ENCODE measurements at places on chromosomes 6 and 20.

DNA sequence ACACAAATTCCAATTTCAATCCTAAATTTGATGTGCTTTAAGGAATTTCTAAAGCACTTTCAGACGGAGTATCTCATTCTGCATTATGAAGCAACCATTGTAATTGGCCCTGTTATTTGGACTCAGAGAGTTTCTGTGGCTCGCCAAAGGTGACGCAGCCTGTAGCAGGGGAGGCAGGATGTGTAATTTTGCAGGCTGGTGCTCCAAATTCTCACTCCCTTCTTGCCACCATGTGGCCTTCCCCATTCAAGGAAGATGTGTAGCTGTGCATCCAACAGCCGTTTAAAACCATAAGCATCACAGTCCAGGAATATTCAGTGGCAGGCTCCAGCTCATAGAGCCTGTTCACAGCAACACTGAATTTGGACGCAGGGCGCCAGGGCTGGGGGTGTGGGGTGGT, 45.8 kb downstream of the AGPAT4 start:
- no peak for DNase-seq

GRCh38 chr6:117389227-117390057, 36.3 kb downstream of the ROS1 start:
- no peak for DNase-seq

GRCh38 chr6:90356012-90356421, 59.4 kb upstream of the BACH2 start:
- DNase-seq: no peak

DNA sequence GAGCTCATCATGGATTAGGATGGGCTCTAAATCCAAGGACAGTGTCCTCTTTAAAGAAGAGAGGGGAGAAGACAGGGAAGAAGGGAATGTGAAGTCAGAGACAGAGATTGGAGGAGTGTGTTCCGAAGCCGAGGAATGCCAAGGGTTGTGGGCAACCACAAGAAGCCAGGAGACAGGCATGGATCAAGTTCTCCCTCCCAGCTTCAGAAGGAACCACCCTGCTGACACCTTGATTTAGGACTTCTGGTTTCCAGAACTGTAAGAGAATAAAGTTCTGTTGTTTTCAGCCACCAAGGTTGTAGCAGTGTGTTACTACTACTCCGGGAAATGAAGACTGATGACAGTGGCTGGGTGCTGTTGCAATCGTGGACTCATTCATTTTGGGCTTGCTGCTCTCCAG, 120.1 kb downstream of the RPS12 start:
- DNase-seq: no peak

DNA sequence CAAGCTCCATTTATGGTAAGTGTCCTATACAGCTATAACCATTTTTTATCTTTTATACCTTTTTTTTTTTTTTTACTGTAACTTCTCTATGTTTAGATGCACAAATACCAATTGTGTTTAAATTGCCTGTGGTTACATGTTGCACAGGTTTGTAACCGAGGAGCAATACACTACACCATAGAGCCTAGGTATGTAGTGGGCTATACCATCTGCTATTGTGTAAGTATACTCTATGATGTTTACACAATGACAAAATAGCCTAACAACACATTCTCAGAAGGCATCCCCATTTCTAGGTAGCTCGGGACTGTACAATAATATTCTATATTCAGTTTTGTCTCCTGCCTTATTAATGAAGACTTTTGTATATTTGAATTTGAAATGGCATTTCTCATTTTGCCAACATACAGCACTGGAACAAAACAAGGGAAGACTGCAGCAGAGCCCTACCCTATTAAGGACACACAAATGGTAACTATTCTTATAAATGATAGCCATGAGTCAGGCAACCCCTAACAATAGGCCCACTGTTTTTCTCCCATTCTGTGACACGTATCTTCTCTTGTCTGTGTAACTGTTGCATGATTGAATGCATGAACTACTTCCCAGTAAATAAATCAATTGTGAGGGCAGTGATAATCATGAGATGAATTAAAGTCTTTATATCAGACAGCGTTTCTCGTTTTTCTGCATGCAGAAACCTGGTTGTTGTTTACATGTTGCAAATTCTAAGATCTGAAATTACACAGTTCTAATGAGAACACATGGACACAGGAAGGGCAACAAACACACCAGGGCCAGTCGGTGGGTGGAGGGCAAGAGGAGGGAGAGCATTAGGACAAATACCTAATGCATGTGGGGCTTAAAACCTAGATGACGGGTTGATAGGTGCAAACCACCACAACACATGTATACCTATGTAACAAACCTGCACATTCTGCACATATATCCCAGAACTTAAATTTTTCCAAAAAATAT, 173.9 kb downstream of the EPM2A start:
- no peak for DNase-seq
